Upper lobe of left lung (tissue), 6 donors: ENCODE measurements at places on chromosomes 5 and 9.

- DNase-seq, result no peak
Observed at GRCh38 chr9:92188969-92189781, 74.0 kb upstream of the SPTLC1 start.

DNA sequence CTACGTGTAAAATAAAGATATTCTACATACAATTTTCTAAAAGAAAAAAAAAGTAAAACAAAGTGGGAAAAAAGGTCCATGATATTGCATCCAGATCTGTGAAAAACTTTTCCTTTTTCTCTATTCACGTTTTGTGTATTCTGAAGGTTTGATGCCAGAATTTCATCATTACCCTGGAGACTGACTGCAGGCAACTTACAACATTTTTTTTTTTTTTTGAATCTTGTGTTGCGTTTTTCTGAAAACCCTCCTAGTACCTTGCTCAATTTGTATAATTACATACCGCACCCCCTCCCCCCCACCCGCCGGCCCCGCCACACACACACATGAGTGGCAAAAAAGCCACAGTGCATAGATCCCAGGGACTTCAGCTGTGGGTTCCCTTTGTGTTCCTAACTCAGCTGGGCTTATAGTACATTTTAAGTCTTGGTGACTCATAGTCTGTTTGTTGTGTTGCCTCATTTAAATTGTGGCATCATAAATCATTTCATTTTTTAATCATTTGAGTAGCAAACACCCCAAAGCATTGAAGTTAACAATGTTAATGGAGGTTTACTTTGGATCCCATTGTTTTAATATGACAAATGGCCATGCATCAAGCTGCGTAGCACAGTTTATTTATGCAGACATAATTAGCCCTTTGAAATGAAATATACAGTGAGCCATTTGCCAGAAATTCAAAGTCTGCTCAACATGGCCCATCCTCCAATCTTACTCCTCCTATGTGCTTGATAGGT lies 36.0 kb downstream of the PRDM6 start:
- no peak for DNase-seq

DNA sequence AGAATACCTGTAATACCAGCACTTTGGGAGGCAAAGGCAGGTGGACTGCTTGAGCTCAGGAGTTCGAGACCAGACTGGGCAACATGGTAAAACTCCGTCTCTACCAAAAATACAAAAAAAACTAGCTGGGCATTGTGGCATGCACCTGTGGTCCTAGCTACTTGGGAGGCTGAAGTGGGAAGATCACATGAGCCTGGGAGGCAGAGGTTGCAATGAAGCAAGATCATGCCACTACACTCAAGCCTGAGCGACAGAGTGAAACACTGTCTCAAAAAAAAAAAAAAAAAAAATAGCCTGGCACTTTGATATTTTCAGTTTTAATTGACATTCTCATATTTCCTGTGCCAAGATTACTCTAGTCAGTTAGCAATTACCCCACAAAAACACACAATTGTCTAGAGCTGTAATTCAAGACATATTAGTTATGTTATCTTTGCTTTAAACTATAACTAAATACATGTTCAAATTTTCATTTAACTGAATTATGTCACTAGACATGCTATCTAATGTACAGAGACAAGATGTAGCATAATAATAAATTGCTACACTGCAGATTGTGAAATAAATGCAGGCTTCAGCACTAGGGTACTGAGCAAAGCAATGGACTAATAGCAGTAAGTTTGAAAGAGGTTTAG lies 378.2 kb upstream of the GRAMD2B start:
- DNase-seq, result no peak

DNA sequence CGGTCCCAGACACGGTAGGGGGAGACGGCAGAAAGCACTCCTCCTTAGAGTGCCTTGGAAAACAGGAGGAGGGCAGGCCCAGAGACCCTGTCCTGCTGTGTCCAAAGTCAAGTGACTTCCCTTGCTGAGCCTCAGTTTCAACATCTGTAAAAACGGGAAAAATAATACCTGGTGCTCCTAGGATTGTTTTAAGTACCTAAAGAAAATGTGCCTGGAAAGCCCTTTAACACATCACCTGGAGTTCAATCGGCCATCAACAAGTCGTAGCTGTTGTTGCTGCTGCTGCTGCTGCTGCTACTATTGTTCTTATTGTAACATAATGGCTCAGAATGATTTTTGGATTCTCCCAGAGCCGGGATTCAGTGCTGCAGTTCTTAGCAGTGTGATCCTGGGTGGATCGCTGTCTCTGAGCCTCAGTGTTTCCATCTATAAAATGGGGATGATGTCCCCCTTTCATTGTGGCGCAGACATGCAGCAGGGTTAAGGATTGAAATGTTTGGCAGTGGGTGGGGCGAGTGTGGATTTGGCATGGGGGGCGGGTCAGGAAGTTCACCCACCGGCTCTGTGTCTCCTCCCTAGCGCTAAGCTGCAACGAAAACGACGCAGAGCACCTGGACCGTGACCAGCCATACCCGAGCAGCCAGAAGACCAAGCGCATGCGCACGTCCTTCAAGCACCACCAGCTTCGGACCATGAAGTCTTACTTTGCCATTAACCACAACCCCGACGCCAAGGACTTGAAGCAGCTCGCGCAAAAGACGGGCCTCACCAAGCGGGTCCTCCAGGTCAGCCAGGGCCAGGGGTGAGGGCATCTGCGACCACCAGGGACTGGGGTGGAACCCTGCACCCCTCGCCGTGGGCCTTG lies 9.2 kb downstream of the LHX2 start:
- no peak for DNase-seq

DNA sequence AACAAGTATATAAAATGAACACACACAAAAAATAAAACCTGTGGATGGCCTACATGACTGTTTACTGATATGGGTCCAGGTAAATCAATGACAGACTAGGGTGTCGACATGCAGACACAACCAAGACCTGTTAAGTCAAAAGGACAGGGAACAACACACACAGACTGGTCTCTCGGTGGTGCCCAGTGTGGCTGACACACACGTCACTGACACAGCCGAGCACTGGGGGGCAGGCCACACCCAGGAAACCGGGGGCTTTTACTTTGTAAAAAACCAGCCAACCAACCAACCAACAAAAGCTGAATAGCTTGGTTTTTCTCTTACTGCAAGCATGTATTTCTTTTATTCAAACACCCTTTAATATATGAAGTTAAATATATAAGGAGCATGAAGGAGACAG lies 5.0 kb downstream of the FAM163B start:
- DNase-seq, result no peak

- DNase-seq, result no peak
Observed at GRCh38 chr5:95533761-95534160, 21.0 kb downstream of the SKIC3 start.

DNA sequence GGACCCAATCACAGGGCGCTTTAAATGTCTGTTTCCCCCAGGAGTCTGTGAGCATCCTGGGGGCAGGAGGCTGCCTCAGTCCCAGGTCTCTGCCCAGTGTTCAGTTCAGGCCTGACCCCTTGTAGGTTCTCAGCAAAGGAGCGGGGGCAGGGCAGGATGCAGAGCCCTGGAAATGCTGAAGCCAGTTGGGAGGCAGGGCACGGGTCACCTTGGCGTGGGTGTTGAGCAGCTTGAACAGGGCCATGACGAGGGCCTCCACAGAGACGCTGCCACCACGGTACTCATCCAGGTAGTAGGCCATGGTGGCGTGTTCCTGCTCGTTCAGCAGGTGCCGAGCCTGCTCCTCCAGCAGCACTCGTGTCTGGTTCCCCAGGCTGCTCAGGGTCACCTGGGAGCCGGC lies 36.3 kb upstream of the AKNA start:
- DNase-seq, result no peak

DNA sequence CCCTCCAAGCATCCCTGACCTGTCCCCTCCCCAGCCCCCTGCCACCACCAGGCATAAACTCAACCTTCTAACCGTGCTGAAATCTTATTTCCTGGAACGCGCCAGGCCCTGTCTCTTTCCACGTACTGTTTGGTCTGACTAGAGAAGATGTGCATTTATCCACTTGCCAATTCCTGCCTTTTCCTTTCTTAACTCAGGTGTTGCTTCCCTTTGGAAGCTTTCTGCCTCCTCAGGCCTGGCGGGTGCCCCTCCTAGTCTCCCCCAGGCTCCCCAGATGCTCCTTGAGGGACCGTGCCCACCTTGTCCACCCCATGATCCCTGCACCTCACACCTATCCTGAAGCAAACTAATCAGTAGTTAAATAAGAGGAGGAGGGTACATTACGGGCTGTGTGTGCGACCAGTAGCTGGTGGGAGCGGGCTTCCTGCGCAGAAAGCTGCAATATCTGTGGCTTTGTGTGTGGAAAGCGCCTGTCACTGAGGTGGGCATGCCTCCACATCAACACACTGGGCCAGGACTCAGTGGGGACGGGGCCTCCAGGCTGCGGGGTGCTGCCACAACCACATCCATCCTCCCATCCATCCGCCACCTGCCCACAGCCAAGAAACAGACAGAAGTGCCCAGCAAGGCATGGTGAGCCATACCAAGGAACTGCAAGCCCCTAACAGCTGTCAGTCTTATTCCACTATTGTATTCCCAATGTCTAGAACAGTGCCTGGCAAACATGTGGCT lies 73.5 kb downstream of the COL23A1 start:
- DNase-seq, result no peak

GRCh38 chr5:148834689-148835088 lies 8.3 kb downstream of the ADRB2 start:
- DNase-seq, result no peak

DNA sequence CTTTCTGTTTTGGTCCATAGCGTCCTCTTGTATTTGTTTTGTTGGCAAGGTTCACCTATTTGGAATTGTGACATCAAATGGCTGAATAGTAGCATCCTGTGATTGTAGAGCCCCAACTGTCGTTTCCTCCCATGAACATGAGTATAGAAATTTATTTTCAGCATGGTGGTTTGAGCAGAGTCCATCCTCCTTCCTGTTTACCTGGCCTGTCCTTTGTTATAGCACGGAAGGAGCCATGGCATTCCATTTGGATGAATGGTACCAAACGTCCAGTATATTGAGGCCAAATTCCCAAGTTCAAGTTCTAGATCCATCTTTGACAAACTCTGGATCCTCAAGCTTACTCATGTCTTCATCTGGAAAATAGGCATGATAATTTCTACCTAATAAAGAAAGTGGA lies 16.8 kb downstream of the RASGRF2 start:
- DNase-seq, result no peak

DNA sequence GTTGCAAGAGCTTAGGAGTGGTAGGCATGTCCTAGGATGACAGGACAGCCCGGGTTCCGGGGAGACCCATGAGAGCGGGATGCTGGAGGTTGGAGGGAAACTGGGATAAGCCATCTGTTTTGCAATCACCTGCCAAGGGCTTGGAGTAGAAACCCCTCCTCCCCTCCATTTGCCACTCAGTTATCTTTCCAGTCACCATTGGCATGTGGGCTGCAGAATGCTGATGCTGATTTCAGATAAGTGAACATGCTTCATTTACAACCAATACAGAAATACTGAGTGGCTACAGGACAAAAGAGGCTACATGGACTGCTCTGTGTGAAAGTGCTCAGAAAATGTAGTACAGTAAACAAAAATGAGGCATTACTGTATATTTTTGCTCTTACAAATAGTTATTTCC lies 93.4 kb upstream of the KIF2A start:
- no peak for DNase-seq

GRCh38 chr5:76807296-76807695 lies 11.5 kb upstream of the F2RL1 start:
- no peak for DNase-seq

DNA sequence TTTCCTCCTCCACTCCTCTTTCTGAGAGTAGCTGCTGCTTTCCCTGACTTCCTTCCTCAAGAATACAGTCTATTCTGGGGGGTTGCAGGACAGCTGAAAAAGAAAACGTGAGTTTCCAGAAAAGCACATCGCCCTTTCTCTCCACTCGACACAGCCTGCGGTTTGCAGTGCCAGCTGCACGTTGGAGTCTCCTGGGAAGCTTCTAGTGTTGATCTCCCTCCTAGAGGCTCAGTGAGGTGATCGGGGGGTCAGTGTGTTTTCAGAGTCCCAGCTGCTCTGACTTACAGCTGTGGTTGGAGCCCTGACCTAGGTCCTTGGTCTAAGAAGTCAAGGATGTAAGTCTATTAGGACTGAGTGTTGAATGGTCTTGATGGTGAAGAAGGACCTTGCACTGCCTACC lies 25.0 kb upstream of the SUSD3 start:
- no peak for DNase-seq

- no peak for DNase-seq
Observed at GRCh38 chr9:29066141-29066640, 1492.9 kb upstream of the C9orf72 start.

DNA sequence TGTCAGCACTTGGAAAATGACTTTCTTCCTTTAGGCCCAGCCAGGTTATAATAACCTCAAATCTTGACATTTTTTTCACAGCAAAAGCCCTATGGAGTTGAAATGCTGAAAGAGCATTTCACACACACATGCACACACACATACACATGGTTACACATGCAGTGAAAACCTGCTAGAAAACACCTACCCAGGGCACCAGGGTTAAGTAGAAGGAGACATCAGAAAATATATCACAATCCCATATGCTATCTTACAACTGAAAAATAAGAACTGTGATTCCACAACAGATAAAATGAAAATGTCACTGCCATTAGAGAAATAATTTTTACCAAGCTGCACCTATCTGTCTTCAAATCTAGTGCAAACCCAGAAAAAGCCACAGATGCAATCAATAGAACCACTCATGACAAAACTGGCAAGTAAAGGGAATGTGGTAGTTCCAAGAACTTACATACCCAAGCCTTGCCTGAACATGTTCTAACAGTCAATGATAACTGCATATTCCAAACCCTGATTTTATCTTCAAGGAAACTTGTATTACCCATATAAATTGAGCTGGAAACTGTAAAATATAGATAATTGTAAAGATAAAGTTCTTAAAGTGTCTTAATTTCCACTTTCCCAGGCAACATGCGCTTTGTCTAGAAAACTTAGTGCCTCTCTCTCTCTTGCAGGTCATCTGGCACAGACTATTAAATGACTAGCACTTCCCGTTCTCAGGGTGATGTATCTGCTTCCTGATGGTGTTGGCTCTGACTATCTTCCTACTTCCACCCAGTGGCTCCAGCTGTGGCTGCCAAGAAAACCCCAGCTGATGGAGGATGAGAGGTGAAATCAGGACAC lies 250.2 kb upstream of the PTGER4 start:
- no peak for DNase-seq

GRCh38 chr9:135611142-135611874 lies 28.0 kb downstream of the GLT6D1 start:
- no peak for DNase-seq

DNA sequence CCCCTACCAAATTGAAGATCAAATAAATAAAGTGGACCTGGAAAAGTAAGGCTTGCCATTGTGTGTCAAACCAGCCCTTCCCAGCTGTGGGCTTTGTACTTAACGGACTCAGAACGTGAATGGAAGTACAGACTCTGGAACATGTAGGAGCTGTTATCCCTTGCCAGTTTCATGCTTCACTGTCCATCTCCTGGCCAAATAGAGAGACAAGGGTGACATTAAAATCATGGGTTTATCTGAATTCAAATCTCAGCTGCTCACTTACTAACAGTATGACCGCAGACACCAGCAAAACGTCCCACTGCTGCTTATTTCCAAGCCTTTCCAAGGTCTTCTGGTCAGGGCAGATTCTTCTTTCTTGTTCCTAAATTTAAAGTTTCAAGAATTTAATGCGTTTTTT lies 52.2 kb downstream of the EXOSC2 start:
- no peak for DNase-seq
